Ammon's horn (tissue), 1 donor: ENCODE measurements at places on chromosomes 6 and 20.

GRCh38 chr6:30614843-30615218, 2.2 kb downstream of the PPP1R10 start:
- peak; percentile 99 for DNase-seq

GRCh38 chr6:78561015-78561414, 306.3 kb upstream of the IRAK1BP1 start:
- DNase-seq, result no peak

DNA sequence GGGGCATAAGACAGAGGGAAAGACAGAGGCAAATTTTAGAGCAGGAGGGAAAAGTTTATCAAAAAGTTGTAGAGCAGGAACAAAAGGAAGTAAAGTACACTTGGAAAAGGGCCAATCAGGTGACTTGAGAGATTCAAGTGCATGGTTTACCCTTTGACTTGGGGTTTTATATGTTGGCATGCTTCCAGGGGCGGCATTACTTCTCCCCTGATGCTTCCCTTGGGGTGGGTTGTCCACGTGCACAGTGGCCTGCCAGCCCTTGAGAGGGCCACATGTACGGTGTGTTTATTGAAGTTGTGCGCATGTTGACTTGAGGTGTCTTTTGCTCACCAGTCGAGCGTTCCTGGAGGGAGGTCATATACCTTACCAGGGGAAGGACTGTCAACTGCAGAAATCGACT, 259.5 kb upstream of the JARID2 start:
- peak; percentile 10 for DNase-seq

- no peak for DNase-seq
Observed at GRCh38 chr6:684831-685636, 7.9 kb downstream of the EXOC2 start.

DNA sequence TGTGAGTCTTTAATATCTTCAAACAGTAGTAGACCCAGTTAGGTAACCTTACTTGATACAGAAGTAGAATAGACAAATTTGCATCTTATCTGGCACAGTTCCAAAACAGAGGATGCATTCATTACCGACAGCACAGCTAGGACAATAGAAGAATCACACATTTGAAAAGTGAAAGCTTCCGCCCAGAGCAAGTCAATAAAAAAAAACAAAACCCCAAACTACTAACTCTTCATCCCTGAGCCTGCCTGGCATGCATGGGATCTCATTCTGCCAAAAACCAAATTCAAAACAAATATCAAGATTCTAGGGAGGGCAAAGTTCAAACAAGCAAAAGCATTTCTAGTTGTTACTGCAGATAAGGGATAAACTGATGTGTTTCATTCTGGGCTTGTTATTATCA, 235.4 kb downstream of the BTBD9 start:
- DNase-seq, result peak; percentile 13
